Transverse colon (tissue), 4 donors: ENCODE measurements at places on chromosomes 12 and 14. TPM values are rescaled to one million over a fixed set of nuclear protein-coding genes. Genes with fewer than 3 reads are reported as not detected.
A peak's percentile ranks its signal among the peaks of the same experiment; 100 is the strongest.

The SSPN gene
- total RNA-seq: 12.7 TPM

The PNP gene
- total RNA-seq: 18.9 TPM

DNA sequence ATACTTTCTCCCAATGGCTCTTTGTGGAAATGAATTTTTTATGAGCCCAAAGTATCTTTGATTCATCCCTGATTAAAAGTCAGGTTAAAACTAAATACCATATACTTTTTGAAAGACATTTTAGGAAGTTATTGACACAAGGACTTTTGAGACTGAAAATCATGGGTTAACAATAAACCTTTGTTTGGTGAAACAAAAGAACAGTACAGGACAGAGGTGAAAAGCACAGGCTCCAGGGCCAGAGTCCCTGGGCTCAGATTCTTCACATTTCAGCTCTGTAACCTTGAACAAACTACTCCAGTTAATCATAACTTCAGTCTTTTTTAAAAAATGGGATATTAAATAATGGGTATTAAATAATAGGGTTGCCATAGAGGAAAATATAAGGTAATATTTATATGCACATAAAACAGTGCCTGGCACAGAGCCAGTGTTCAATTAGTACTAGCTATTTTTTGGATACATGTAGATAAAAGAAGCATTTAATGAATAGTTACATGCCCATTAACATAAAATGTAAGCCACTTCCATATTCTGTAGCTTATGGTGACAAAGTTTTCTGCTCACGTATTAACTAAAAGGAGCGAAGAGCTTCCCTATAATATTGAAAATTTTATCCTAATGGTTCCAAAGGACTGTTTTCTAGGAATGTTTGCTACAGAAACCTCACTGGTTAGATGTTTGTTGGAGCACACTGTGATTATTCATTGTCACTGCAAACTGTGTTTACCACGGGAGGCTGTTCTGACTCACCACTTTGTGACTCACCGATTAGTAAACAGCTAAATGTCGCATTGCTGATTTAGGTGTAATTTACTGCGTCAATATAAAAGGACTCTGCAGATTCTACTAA, 255.4 kb downstream of the DAD1 start:
- peak; percentile 15 for DNase-seq

GRCh38 chr14:83478741-83479140, 1945.1 kb upstream of the SEL1L start:
- no peak for DNase-seq
